ENCODE measurements at places on chromosomes 2 and 18.

- no peak overlapping the region for H3K27ac ChIP-seq
- H3K27me3 ChIP-seq, result no peaks in the 10 kb centered on the region
- no peaks in the 10 kb centered on the region for H3K36me3 ChIP-seq
- DNase-seq, result peak; percentile 5
- peaks cover 8% of the 10 kb centered on the region for H3K4me1 ChIP-seq
Measured at GRCh38 chr2:220104871-220105351, 477.5 kb downstream of the SLC4A3 start.

- no peak for DNase-seq
- H3K36me3 ChIP-seq, result no peaks in the 10 kb centered on the region
- no peak overlapping the region for H3K27ac ChIP-seq
- no peak overlapping the region for H3K4me3 ChIP-seq
Measured at GRCh38 chr2:134289225-134289624, 35.4 kb downstream of the MGAT5 start.

DNA sequence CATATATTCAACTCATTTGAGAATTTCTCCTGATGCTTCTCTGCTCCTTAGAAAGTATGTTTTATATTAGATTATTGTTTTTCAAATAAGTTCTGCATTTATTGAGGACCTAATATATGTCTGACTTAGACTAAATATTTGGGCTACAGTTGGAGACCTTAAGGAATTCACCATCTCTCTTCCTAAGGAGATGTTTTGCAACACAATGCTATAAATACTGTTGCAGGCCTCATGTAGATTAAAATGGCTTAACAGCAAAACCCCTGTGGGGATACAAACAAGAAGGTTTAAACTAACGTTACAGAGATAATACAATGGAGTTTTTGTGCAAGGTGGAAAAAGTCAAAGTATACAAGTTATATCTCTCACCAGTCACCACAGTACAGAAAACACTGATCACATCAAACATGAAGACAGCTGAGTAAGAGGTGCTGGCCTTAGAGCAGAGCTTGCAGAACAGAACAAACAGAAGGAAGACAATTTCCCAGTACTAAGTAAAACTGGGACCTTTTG is 20.1 kb upstream of the BMPR2 start:
- H3K4me3 ChIP-seq, result no peak overlapping the region
- DNase-seq, result no peak
- H3K27ac ChIP-seq, result no peak overlapping the region
- H3K27me3 ChIP-seq, result no peaks in the 10 kb centered on the region
- H3K4me1 ChIP-seq, result no peaks in the 10 kb centered on the region

GRCh38 chr2:128628206-128628605 is 309.5 kb upstream of the HS6ST1 start:
- no peak overlapping the region for H3K4me3 ChIP-seq
- no peaks in the 10 kb centered on the region for H3K36me3 ChIP-seq
- no peaks in the 10 kb centered on the region for H3K4me1 ChIP-seq

DNA sequence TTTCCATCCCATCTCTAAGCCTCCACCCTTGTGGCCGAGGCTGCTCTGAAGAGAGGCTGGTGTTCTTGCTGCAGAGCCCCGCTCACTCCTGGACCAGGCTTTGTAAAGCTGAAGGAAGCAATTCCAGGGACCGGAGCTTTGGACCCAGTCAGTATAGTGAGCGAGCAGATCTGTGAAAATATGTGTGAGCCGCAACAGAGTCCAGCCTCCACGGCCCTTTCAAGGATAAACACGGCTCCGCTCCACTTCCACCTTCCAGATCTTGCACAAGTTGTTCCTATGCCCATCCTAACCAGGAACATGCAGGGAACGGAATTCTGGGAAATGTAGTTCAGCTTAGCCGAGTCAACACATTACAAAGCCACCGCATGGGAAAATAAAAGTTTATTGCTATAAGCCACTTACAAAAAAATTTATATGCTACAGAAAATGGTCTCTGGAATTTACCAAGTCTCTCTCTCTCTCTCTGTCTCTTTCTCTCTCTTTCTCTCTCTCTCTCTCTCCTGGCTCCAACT is 151.7 kb upstream of the ZNF521 start:
- DNase-seq, result peak; percentile 3
- peak overlapping the region; percentile 68 for H3K4me3 ChIP-seq
- H3K4me1 ChIP-seq, result no peaks in the 10 kb centered on the region
- H3K27me3 ChIP-seq, result no peaks in the 10 kb centered on the region
- H3K27ac ChIP-seq, result peak overlapping the region; percentile 24

DNA sequence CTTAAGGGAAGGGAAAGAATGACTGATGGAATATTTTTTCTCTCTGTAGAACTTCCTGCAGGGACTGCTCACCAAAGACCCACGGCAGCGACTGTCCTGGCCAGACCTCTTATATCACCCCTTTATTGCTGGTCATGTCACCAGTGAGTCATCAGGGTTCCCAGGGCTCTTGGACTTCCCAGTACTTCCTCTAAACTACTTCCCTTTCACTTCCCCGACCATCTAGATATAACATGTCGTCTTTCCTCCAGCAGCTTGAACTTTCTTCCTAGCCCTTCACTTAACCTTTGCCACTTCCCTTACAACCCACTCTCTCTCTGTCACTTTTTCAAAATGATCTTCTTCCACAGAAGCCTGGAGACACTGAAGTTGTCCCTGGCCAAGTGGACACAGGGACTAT is 7.2 kb downstream of the STK36 start:
- H3K27me3 ChIP-seq, result no peaks in the 10 kb centered on the region
- peaks cover 14% of the 10 kb centered on the region for H3K36me3 ChIP-seq
- DNase-seq, result no peak

DNA sequence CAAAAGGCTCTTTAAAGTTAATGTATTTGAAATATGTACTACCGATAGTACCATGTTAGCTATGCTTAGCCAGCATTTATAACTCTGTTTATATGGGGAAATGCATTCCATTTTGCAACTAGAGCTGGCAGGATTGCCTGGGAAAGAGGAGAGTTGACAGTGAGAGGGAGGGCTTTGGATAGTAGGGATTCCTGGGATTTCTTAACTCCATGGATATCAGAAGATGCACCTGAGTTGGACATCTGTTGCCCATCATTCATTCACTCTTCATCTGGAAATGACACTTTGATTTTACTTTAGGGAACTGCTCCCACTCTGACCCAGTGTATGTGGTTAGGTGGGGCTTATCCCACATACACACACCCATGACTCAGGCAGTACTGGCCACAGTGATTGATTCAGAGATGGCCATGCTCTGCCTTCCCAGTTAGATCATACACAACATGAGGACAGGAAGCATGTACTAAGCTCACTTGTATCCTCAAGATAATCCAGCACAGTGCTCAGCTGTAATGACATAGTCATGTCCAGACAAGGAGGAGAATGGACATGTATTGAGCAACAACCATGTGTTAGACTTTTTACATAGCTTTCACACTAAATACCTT is 248.8 kb downstream of the MREG start:
- no peaks in the 10 kb centered on the region for H3K36me3 ChIP-seq
- no peaks in the 10 kb centered on the region for H3K27me3 ChIP-seq
- no peak overlapping the region for H3K4me3 ChIP-seq
- DNase-seq, result no peak

DNA sequence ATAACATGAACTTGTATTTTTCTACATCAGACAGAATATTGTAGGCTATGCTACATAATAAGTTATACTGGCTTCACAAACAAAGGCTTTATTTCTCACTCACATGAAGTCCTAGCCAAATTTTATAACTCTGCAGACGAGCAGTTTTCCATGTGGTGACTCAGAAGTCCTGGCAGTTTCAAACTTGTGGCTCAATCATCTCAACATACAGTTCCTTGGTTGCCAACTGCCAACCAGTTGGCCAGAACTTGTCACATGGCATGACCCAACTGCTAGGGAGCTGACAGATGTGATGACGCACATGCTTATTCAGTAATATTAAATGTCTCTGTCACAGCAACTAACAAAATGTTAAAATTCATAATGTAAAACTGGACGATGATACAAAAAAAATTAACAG is 63.8 kb upstream of the ZC3H15 start:
- H3K4me3 ChIP-seq, result no peak overlapping the region
- no peaks in the 10 kb centered on the region for H3K36me3 ChIP-seq
- no peaks in the 10 kb centered on the region for H3K4me1 ChIP-seq
- peak; percentile 13 for DNase-seq
- H3K27me3 ChIP-seq, result no peaks in the 10 kb centered on the region

DNA sequence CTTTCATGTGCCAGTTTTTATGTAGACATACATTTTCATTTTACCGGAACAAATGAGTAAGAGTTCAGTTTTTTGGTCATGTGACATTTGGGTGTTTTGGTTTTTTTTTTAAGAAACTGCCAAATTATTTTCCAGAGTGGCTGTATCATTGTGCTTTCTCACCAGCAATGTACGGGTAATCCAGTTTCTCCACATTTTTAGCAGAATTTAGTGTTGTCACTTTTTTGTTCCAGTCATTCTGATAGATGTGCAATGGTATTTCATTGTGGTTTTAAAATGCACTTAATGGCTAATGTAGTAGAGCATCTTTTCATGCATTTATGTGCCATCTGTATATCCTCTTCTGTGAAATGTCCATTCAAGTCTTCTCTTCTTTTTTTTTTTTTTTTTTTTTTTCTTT is 126.5 kb upstream of the FBXO11 start:
- H3K4me1 ChIP-seq, result no peaks in the 10 kb centered on the region
- no peak overlapping the region for H3K27ac ChIP-seq
- no peak for DNase-seq
- H3K27me3 ChIP-seq, result no peaks in the 10 kb centered on the region

- no peaks in the 10 kb centered on the region for H3K36me3 ChIP-seq
- H3K4me1 ChIP-seq, result peaks cover 39% of the 10 kb centered on the region
- no peaks in the 10 kb centered on the region for H3K27me3 ChIP-seq
- no peak for DNase-seq
- peak overlapping the region; percentile 99 for H3K27ac ChIP-seq
Measured at GRCh38 chr2:113888641-113889470, 1.0 kb upstream of the ACTR3 start.

DNA sequence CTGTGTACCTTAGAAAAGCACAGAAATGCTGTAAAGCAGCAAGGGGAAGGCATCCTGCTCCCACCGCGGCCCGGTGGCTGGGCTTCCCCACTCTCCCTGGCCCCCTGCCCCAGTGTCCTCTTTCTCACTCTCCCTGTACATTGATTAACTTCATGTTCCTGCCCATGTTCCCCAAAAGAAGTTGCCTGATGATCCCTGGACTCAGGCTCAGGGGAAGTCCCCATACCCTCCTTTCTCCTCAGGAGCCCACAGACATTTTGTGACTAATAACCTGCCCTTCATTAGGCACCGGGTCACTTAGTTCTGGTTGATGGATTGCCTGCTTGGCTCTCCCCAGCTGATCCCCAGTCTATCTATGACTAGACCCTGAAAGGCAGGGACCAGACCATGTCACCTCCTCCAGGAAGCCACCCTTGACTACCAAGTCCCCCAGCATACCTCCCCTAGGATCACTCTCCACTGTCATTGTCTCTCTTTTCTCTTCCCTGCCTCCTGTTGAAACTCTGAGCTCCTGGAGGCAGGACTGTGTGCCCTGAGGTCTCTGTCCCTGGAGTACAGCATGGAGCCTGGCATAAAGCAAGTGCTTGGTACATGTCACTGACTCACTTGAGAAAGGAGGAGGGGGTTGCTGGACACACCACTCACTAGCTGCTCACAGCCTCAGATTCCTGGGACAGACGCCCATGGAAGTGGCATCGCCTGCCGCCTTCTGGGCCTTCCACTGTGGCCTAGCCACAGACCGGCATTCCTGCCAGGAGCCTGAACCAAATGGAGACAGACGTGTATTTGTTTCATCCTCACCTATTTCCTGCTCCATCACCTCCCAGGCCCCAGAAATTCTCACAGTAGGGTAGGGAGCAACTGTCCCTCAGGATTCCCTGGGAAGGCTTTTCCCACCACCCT is 13.5 kb downstream of the MALL start:
- peak overlapping the region; percentile 52 for H3K4me3 ChIP-seq
- DNase-seq, result no peak
- peaks cover 31% of the 10 kb centered on the region for H3K4me1 ChIP-seq
- H3K27ac ChIP-seq, result peak overlapping the region; percentile 90
- no peaks in the 10 kb centered on the region for H3K36me3 ChIP-seq
- H3K27me3 ChIP-seq, result no peaks in the 10 kb centered on the region

DNA sequence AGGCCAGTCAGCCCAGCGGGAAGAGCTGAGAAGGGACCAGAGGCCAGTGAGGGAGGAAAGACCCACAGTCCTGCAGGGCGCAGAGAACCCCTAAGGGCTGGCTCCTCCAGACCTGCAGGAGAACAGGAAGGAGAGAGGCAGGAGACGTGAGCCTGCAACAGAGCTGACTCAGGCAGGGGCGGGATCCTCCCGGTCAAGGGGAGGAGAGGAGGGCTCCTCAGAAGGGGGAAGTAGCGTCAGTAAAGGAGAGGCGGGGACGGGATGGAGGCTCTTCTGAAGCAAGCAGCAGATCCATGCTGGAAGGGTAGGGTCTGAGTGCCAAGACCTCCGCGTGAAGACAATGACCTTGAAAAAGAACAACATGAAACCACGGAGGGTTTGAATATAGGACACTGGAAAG is 50.8 kb downstream of the TRABD2A start:
- no peaks in the 10 kb centered on the region for H3K4me1 ChIP-seq
- H3K4me3 ChIP-seq, result no peak overlapping the region
- no peaks in the 10 kb centered on the region for H3K27me3 ChIP-seq
- no peaks in the 10 kb centered on the region for H3K36me3 ChIP-seq
- H3K27ac ChIP-seq, result no peak overlapping the region

GRCh38 chr2:175282300-175282699 is 100.8 kb upstream of the ATP5MC3 start:
- DNase-seq, result no peak
- H3K4me1 ChIP-seq, result no peaks in the 10 kb centered on the region
- no peaks in the 10 kb centered on the region for H3K27me3 ChIP-seq
- H3K4me3 ChIP-seq, result no peak overlapping the region
- no peaks in the 10 kb centered on the region for H3K36me3 ChIP-seq

GRCh38 chr2:186328838-186329237 is 157.2 kb upstream of the ZC3H15 start:
- H3K4me3 ChIP-seq, result no peak overlapping the region
- H3K27ac ChIP-seq, result no peak overlapping the region
- no peaks in the 10 kb centered on the region for H3K27me3 ChIP-seq
- DNase-seq, result no peak
- no peaks in the 10 kb centered on the region for H3K36me3 ChIP-seq

DNA sequence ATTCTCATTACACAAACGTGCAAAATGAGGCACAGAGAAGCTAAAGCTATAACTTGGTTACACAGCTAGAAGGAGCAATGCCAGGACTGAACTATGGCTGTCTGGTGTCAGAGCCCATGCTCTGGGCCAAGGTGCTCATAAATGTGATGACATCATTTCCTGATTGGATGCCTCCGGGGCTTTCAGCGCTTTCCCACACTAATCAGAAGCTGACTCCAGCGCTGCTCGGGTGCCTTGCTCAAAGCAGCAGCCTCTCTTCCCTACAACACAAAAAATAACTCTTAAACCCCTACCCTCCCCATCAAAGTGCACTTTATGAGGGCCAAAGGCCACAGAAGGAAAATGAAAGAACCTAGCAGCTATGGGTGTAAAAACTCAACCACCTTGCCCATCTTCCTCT is 90.7 kb downstream of the STK39 start:
- no peaks in the 10 kb centered on the region for H3K27me3 ChIP-seq
- no peak overlapping the region for H3K4me3 ChIP-seq
- peaks cover 3% of the 10 kb centered on the region for H3K36me3 ChIP-seq
- DNase-seq, result no peak
- H3K27ac ChIP-seq, result no peak overlapping the region

GRCh38 chr18:29154758-29155725 is 978.1 kb upstream of the CDH2 start:
- DNase-seq, result no peak
- H3K27me3 ChIP-seq, result no peaks in the 10 kb centered on the region
- no peak overlapping the region for H3K27ac ChIP-seq

Data from thoracic aorta (tissue), 2 donors.